T1000 (cell line): ENCODE measurements at places on chromosomes 5 and 9.

DNA sequence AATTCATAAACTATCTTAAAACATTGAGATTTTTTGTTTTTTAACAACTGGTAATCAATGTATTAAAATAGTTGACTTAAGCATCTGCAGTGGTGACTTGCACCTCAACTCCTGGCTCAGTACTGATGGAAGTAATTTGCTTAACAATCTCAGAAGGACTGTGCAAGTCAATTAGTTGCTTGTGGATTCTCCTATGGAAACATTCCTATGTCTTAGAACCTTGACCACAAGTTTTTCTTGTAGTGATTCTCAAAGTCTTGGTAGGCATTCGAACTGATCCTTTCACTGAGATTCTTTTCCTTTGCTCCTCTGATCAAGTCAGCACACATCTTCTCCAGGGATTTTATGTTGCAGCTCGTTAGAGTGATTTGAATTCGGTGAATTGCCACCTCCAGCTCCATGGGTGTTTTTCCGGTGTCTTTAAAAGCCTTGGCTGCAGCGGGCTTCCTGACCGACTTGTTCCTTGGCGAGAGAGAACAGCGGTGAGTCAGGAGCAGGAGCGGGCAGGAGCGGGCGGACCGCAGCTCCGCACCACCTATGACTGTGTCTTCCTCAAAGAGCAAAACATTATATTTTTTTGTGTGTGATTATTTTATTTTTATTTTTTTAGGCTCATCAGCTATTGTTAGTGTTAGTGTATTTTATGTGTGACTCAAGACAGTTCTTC, 21.1 kb downstream of the HMGXB3 start:
- DNase-seq = no peak

- no peak for DNase-seq
Measured at GRCh38 chr9:126357074-126357473, 30.4 kb downstream of the MVB12B start.

- DNase-seq = no peak
Measured at GRCh38 chr9:76605321-76605900, 146.4 kb downstream of the GCNT1 start.

DNA sequence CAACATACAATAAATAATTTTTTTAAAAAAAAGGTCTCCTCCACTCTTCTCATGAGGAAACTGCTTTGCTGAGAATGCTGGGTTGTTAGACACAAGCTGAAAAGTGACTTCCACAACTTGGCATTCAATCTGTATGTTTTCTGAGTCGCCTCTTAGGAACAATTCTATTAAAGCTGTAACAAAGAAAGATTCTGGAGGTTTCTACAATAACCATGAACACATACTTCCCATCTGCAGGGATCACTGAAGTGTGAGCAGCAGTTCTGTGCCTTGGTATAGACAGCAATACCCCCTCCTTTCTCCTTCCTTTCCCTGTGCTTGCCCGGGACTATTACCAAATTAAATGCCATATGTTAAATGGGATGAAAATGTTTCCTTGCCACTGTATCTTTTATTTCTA, 1.5 kb downstream of the DIRAS2 start:
- DNase-seq = no peak

DNA sequence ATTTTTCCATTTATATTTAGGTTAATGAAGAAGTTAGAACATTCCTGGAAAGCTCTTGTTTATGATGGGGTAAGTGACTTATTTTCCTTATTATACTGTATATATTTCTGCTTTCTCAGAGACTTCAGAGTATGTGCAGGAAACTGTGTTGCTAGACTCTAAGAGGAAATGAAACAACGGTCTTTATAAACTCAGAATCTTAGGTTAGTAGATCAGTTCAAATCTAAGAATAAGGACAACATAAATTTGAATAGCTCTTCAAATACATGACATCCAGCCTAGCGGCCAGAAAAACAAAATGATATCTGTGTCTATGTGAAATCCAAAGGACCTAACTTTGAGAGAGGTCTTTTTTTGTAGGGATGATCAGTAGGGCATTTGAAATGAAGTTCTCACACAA, 94.3 kb downstream of the PRKACG start:
- no peak for DNase-seq

DNA sequence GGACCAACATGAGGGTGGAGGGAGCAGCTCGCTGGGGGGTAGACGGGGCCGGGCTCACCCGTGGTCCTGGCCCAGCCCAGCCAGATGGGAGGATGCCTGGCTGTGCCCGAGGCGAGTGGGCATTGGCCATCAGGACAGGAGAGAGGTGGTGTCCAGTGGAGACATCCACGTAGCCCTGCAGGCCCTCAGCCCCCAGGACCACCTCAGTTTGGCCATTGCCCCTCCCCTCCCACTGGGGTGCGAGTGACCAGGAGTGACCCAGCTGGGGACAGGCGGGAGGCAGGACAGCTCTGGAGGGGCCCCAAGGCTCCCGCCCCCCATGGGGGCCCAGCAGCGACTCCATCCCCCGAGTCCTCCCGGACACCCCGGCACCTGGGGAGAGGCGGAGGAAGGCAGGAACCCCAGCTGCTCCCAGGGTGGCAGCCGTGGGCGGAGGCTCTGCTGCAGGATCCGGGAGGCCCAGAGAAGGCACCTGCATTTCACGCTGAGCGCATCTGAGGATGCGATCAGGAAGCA, 8.3 kb downstream of the NOXA1 start:
- DNase-seq = no peak

- DNase-seq = no peak
Measured at GRCh38 chr9:123339666-123340510, 16.1 kb upstream of the CRB2 start.

GRCh38 chr9:124149992-124150391, 107.8 kb upstream of the NEK6 start:
- DNase-seq = no peak

DNA sequence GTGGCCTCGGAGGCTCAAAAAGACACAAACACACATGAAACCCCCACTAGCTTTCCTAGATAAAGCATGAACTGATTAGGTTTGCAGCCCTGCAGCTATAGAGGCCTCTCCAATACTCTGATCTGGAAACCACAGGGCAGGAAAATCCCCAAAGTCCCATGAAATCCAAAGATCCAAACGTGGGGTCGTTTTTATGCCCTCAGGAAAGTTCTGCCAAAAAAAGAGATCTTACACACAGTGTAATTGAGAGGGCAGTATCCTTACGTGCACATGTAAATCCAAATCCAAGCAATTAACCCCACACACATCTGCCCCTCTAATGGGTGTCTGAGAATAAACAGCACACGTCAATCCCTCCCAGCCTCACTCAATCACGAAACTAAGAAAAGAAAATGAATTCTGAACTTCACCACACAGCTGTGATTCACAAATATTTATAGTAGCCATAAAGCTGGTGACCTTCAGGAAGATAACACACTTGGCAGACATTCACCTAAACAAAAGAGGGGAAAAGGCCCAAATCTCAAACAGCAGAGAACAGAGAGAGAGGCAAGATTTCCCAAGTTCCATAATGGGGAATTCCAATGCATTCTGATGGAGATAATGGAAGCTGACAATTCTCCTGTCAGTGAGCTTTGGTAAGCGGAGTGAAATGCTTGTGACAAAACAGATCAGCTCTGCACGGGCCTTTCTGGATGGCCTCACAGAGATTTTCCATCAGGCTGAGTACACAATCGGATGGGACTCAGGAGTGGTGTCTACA, 114.2 kb downstream of the SEMA5A start:
- peak; percentile 30 for DNase-seq

- no peak for DNase-seq
Measured at GRCh38 chr9:92970467-92970923, 23.2 kb downstream of the FGD3 start.

DNA sequence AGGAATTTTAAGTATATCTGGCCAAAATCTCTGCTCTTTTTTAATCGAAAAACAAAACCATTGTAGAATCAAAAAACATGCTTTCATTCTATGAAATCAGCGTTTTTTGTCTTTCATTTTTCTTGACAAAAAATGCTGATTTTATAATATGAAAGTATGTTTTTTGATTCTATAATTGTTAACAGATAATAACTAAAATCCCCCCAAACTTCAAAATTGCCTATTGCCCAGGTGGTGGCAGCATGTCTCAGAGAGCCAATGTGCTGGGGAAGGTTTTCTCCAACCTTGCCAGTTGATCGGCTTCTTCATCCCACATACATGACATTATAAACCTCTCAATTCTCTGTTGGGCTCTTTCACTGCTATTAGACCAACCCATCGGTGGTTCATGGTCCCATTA, 5.1 kb upstream of the SMIM15 start:
- DNase-seq = no peak

DNA sequence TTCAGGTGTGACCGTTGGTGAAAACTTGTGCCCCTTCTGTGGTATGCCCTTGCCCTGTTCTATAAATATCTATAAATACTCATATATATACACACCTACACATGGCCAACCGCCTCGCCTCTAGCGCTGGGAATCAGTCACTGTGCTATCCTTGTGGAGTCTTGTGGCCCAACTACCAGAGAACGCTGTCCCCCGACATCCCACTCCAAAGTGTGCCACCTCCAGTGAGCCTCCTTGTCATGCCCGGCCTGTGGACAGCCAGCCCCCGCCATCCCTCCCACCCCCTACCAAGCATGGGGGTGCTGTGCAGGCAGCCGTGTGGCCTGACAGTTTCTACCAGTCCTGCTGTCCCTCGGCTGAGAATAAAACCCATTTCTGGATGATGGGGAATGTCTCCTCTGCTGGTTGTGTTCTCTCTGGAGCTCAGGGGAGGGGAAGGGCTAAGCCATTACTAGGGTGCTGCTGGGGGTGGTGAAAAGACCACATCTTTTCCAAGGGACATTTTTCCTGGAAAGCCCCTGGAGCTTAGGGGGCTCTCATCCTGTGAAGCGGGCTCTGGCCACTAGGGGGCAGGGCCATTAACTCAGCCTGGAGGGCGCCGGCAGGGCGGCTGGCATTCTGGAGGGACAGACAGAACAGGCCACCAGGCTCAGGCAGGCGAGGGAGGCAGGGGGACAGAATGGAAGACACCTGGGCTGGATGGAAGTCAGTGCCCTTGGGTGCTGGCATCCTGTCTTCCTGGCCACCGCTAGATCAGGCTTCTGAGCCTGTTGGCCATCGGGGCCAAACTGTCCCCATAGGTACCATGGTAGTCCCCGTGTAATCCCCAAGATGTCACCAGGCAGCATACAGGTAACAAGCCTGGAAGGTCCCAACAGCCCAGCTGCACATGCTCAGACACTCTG, 20.7 kb downstream of the GOLGA2 start:
- DNase-seq = no peak

DNA sequence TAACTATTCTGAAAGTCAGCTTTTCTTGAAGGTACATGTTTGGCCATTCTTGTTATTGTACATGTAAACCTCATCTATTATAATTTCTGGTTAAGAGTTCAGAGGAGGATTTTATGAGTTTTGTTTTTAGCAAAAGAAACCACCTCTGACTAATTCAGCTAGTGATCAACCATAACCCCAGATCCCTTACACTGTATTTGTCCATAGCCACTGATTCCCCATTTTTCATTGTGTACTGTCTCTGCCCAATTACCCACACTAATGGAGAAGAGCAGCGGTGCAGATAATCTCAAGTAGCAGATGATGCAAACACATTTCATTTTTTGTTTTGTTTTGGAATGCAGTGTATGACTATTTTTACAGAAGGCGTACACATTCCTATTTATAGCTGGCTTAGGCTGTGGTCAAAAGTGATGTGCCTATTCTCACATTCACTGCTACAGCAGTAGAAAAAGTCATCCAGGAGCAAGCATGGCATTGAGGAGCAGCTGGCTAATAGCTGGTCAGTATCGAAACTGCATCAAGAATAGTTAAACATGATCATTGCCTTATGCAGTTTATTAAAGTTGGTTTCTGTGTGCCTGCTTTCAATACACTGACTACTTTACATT, 988.3 kb downstream of the DTWD2 start:
- DNase-seq = no peak

DNA sequence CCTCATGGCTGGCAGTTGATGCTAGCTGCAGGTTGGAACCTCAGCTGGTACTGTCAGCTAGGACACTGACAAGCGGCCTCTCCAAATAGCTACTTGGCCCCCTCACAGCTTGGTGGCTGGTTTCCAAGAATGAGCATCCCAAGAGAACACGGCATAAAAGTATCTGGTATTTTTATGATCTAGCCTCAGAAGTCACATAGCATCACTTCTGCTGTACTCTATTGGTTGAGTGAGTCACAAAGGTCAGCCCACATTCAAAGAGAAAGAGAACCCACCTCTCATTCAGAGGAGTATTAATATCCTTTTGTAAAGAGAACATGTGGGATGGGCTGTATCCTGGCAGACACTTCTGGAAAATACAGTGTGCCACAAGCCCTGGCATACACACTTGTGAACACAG, 6.0 kb upstream of the SIL1 start:
- DNase-seq = peak; percentile 3

GRCh38 chr5:122736086-122736845, 38.6 kb upstream of the SNX2 start:
- no peak for DNase-seq
